Stimulated activated naive CD8-positive, alpha-beta T cell treated with anti-CD3 and anti-CD28 coated beads, Interleukin-15, amount 100 ng/mL, for 72 hours (primary cell): ENCODE measurements at places on chromosomes 12 and 14.
A peak's percentile ranks its signal among the peaks of the same experiment; 100 is the strongest.

DNA sequence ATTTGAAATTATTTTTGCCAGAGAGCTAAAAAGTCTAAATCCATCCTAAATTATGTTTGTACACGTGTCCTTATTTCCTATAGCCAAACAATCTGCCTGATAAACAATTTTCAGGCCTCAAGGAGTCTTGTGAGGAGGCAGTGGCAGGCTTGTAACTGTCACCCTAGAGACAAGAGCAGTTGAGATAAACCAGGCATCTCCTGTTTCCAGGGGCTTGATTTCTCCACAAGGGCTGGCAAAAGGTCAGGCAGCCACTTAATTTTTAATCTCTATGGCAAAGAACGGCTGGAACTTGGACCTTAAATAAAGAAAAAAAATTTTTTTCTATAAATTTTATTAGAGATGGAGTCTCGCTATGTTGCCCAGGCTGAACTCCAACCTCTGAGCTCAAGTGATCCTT is 15.5 kb downstream of the PKP2 start:
- DNase-seq, result no peak

GRCh38 chr12:55472264-55472663 is 2.3 kb upstream of the OR6C70 start:
- DNase-seq, result no peak

- peak; percentile 87 for DNase-seq
Observed at GRCh38 chr14:101809671-101810514, 48.4 kb downstream of the PPP2R5C start.

GRCh38 chr14:98175436-98175835 is 1096.6 kb downstream of the BCL11B start:
- no peak for DNase-seq

- DNase-seq, result no peak
Observed at GRCh38 chr12:131197490-131197889, 243.8 kb downstream of the ADGRD1 start.

DNA sequence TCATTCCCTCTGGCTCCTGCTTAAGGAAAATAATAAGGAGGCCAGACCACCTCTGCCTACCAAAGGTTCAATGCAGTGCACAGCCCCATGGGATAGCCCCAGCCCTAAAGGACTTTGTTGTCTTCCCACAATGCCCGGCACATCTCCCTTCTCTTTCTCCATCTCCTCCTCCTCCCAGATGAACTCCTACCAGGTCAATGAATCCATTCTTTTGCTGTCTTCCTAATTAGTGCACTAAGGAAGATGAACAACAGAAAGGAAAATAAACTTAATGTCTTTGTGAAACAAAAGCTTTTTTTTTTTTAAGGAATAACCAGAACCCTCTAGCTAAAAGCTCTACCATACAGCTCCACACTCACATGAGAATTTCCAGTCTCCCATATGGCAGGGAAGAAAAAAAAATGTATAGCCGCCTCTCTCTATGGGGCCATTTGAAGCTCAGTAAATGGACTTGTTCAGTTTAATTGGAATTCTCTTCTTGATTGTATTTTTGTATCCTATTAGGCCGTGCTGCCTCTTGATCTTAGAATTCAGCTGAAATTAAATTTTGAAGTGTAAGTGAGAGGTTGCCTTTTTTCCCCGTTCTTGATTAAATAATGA is 41.8 kb upstream of the HSPB8 start:
- no peak for DNase-seq
